T-helper 22 cell (primary cell): ENCODE measurements at places on chromosomes 7 and 10.

GRCh38 chr7:2168615-2169311 is 64.0 kb downstream of the MAD1L1 start:
- DNase-seq = no peak

DNA sequence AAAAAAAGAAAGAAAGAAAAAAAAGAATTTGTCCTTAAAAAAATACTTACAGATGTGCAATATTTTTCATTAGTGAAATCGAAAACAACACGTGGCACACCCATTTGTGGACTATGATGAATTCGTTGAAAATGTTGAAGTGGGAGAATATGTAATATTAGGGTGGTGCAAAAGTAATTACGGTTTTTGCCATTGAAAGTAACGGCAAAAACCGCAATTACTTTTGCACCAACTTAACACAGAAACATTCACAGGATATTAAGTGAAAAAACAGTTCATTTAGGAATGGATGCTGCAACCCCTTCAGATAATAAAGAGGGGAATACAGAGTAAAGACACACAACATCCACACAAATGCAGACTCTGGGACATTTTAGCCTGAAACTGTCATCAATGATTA is 96.0 kb downstream of the CALN1 start:
- no peak for DNase-seq

GRCh38 chr7:77791336-77791735 is 6.9 kb downstream of the TMEM60 start:
- no peak for DNase-seq

GRCh38 chr10:84175436-84175835 is 1.8 kb downstream of the GPR15LG start:
- no peak for DNase-seq

DNA sequence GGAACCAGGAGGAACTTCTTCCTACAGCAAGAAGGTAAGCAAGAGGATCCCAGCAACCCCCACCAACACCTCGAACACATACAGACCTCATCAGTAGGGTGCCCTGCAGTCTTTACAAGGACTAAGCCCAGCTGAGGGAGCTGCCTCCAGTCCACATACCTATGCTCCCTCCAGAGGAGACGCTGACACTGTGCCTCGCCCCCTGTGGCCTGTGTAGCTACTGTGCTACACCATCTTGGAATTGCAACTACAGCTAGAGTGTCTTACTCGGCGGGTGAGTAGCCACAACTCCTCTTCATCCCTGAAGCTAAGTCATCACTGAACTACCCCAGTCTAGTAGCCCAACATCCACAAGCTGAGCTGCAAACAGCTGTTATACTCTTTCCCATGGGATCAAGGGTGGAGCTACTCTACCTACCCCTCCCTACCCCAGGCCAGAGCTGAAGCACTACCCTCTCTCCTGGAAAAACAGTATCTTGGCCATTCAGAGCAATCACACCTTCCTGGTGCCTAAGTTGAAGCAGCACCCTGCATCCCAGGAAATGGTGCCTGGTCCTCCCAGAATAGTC is 42.2 kb upstream of the CAMK2B start:
- DNase-seq = no peak
